ENCODE measurements at places on chromosomes 3 and 15.
A peak's percentile ranks its signal among the peaks of the same experiment; 100 is the strongest.

GRCh38 chr15:69104050-69104750 lies 56.2 kb upstream of the GLCE start:
- DNase-seq = no peak

DNA sequence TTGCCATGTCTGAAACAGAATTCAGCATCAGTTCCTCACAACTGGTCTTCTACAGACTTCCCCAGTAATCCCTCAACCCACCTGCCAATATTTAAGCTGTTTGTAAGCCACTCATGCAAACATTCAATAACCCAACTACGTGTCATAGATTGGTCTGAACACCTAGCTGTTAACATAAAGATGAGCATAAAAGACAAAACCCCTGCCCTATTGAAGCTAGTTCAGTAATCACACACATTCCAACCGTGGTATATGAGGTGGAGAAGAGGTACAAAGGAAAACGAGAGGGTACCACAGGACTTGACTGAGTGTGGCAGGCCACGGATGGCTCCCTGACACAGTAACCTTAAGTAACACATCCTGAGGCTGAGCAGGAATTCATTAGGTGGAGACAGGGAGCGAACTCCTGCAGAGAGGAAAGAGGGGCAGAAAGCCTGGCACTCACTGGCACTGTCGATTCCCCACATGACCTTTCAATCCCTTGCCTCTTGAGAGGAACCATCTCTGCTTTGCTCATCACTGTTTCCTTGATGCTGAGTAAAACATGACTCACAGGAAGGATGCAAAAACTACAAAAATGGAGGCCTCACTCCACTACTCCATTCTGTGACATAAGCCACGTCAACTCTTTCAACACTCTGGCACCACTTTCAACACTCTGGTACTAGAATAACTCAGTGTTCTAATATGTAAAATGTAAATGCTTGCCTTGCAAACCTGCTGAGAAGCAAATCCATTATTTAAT lies 31.3 kb downstream of the RPN1 start:
- DNase-seq = peak; percentile 38

DNA sequence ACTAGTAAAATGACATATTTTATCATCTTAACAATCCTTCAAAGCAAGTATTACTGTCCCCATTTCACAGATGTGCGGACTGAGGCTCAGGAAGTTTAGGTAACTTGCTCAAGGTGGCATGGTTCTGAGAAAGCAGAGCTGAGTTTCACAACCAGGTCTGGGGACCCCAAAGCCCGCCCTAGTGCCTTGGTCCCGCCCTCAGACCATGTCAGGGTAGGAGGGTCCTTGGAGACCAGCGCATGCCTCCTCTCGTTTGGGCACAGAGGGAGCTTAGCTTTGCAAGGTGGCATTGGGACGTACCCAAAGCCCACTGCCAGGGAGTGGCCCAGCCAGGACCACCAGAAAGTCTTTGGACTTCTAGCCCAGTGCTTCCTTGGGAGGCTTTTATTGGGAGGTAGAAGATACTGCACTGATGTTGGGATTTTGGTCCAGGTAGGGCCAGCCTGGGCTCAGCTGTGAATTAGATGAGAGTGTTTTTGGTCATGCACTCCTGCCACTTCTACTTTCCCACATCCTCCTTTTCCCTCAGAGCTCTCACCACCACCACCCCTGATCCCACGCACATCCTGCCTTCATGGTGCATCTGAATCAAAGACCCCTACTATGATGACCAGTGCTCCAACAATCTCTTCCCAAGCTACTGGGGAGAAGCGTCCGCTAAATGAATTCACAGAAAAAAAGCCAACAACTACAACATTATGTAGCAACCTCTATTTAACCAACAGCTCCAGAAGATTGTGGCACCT lies 307.9 kb downstream of the TLE3 start:
- DNase-seq = no peak

DNA sequence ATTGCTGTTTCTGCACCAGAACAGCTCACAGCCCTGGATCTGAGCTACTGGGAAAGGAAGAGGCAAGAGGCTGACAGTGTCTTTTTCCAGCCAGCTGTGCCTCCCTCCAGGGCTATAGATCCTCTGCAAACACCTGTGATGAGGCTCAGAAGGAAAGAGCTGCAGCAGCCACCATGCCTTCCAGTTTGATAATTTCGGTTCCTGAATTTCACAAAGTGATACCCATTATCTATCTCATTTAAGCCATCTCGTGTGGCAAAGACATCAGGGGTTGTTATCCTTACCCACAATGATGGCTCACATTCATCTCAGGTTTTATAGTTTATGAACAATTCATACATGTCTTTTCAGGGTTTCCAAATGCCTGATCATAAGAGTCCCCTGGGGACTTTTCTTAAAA lies 1.8 kb upstream of the LARP6 start:
- DNase-seq = no peak

DNA sequence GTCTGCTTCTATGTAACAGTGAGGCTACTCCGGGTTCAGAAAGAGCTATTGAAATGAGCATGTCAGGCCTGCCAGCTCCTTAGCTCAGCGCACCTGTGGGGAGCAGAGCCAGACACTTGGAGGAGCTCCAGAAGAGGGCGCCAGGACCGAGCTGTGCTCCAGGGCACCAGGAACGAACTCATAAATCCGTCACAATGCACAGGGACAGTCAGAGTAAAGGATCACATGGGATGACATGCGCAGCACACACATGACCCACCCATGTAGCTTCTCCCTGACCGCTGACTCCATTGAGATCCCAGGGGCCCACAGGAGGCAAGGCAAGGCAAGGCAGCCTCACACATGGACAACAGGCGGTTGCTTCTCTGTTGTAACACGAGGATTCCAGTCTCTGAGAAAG lies 26.0 kb upstream of the GNB5 start:
- DNase-seq = peak; percentile 34

GRCh38 chr3:13281507-13282357 lies 138.4 kb downstream of the NUP210 start:
- DNase-seq = no peak

DNA sequence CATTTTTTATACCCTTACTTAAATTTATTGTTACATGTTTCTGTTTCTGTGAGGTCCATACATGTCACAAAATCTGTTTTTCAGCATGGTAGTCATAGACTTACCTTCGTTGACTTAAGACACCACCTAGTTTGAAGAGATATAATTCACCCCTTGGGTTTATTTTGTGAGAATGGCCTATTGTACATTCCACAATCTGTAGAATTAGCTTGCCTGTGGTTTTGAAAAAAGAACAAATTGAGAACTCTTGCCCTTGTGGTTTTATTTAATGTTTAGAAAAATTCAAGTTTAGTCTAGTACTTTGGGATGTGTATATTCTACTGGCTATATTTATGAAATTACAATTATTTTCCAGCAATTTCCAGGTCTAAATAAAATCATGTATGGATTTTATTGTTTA lies 31.6 kb downstream of the FILIP1L start:
- no peak for DNase-seq

- DNase-seq = peak; percentile 15
These were observed 176.9 kb upstream of the ANKRD28 start for GRCh38 chr3:15974647-15975046.

DNA sequence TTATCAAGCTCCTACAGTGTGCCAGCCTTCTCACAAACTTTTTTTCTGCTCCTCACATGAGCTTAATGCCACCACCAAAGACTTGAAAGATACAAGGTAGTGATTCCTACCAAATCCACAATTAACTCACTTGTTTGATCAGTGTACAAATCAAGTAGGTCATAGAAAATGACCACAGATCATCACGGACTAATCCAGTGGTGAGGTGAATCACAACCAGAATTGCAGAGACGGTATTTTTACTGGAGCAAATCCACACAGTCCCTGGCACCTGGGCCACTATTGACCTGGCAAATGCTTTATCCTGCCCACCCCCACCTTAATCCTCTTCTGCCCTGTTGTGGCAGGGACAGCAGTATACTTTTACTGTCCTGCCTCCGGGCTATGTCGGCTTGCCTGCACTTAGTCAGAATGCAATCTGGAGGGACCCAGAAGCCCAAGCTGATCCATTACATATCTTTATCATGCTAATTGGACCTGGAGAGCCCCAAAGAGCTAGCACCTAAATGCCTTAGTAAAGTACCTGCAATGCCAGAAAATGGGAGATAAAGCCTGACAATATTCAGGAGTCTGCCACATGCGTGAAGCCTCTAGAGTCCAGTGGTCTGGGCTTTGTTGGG lies 83.9 kb upstream of the CDV3 start:
- no peak for DNase-seq

DNA sequence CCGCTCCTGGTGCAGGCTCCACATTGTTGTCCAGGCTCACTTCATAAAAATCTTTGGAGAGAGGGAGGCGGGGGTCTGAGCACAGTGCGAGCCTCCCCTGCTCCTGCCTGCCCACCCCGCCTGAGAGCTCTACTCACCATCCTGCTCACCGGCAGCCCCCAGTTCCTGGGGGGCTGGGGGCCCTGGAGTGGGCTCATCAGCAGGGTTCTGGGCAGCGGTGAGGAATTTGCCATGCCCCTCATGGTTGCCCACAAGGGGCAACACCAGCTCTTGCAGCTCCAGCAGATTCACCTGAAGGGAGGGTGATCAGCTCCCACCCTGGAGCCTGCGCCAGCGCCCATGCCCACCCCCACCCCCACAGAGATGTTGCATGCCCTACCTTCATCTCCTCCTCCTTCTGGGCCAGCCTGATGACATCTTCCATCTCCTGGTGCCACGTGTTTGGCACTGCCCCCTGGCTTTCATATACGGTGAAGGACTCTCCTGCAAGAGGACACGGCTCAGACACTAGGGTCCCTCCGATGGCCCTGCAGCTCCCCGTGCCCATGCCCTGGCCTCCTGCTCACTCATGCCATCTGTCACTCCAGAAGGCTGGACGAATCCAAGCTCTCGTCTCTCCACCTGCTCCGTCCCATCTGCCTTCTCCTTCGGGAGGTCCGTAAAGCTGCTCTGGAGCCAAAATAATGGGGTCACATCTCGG lies 162.1 kb downstream of the TBC1D2B start:
- DNase-seq = no peak

DNA sequence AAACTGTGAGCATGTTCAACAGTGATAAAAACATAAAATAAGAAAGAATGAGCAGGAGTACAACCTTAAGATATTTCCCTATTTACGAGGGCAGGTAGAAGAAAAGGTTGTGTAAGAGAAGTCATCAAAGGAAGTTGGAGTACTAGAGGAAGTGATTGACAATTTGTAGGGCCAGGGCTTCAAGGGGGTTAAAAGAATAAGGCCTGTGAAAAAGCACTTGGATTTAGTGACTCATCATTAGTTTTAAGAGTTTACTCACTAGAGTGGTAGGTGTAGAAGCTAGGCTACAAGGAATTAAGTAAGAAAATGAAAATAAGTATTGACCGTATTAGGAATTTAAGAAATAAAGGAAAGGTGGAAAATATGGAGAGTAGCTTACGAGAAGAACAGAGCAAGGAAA lies 23.6 kb downstream of the KCNMB3 start:
- no peak for DNase-seq

DNA sequence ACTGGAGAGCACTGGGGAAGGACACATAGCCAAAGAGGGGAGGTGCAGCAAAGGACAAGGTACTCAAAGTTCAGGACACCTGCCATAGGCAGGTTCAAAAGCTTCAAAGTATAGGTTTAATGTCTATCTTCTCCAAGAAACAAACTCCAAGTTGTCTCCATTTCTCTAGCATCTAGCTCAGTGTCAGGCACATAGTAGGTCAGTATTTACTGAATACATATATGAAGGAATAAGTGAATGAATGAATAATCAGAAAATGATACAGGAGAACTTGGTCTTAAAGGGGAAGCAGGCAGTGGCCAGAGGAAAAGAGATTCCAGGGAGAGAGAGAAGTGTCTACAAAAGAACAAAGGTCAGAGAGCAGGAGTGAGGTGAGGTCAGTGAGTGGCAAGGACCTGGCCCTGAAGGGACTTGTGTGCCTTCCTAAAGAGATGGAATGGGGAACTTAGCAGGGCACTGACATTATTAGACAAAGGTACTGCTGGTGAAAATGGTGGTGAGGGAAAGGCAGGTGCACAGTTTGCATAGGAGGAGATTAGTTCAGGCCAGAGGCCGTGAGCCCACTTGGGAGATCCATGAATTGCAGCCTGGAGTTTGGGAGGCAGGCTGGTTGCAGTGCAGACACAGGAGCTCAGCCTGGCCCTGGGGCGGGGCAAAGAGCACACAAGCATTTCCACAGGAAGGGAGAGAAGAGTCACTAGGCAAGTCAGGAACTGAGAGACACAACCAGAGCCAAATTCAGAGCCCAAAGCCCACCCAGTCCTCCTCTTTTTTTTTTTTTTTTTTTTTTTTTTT lies 21.4 kb downstream of the TBC1D2B start:
- no peak for DNase-seq

DNA sequence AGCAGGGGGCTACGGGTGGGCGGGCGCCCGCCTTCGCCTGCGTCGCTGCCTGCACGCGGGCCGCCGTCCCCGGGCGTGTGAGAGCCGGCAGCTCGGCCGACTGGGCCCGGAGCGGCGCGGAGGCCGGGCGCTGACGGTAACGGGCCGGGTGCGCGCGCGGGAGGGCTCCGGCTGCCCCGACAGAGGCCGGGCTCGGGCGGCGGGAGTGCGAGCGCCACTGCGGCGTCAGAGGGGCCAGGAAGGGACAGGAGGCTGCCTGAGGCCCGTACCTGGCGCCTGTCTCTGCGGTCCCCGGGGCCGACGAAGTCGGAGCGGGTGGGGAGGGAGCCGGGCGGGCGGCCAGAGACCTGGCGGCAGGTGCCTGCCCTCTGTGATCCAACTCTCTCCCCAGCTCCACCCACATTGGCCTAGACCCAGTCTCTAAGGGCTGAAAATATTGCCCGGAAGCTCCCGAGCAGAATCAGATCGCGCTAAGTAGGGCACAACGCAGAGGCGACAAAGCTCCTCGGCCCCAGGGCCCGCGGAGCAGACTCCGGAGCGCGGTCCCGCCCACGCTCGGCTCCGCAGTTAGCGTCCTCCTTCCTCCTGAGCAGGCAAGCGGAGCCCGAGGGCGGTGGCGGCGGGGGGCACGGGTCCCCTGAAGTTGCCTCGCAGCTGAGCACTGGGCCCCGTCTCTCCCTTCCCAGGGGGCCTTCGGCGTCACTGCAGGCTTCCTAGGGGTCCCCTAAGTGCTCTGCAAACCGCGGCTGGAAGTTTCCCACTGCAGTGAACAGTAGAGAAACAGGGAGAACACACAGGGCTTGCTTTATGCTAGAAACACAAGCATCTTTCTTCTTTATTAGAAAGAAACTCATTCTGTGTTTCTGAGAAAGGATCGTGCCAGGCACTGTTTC lies at the start of gene MAN2A2:
TSS of gene MAN2A2 (plus strand) at position 463 of the 893 bp plus-strand sequence. CDS start 906 bp downstream, outside the sequence.
- peak; percentile 90 for DNase-seq

DNA sequence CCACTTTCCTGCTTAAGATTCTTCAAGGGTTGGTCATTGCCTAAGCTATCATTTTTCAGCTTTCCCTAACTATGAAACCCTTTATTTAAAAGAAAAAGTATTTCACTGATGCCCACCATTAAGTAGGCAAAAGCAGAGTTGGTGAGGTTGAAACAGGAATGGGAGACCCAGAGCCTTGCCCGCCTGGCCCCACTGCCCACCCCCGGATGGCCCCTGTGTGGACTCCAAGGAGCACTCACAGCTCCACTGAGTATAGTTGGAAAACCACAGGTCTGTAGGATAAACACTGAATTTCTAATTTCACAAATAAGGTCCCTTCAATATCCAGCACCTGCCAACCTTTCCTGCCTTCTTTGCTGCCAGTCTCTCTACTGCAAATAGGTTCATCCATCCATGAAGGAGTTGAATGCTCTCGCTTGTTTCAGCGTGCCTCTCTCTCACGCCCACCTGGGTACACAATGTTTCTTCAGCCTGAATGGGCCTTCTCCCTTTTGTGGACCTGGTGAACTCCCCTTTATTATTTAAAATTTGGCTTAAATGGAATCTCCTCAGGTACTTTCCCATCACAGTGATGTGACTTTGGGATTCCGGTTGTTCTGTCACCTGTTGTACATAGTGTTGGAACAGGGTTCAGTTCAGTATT lies 8.7 kb upstream of the ACAP2 start:
- DNase-seq = no peak

GRCh38 chr3:113255100-113255853 lies 43.9 kb downstream of the BOC start:
- DNase-seq = no peak
